ENCODE measurements at places on chromosomes 7 and 10.

- DNase-seq = no peak
Measured at GRCh38 chr10:69800109-69800508, 1.6 kb upstream of the COL13A1 start.

DNA sequence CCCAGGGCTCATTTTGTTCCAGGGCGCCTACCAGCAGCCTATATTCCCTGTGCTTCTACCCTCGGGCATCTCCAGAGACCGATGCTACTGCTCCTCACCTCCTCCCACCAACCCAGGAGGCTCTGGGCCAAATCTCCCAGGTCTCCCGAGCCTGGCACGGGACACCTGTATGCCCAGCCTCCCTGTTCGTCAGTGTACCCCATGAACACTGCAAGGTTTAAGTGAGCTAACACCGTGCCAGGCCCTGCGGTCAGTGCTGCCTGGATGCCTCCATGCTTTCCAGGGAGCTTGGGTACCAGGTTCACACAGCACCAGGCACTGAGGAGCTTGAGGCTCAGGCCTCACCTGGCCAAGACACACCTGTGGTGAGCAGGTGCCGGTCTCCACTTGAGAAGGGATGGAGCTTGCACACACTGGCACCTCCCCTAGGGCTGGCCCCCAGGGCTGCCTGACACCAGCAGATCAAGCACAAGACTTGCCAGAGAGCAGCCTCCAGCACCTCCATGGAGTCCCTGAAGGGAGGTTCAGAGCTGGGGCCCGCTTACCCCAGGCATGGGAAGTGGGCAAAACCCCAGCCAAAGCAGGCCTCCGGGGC is 80.3 kb downstream of the FAM53B start:
- no peak for DNase-seq

- DNase-seq = no peak
Measured at GRCh38 chr7:39609935-39610263, 13.5 kb upstream of the RALA start.

DNA sequence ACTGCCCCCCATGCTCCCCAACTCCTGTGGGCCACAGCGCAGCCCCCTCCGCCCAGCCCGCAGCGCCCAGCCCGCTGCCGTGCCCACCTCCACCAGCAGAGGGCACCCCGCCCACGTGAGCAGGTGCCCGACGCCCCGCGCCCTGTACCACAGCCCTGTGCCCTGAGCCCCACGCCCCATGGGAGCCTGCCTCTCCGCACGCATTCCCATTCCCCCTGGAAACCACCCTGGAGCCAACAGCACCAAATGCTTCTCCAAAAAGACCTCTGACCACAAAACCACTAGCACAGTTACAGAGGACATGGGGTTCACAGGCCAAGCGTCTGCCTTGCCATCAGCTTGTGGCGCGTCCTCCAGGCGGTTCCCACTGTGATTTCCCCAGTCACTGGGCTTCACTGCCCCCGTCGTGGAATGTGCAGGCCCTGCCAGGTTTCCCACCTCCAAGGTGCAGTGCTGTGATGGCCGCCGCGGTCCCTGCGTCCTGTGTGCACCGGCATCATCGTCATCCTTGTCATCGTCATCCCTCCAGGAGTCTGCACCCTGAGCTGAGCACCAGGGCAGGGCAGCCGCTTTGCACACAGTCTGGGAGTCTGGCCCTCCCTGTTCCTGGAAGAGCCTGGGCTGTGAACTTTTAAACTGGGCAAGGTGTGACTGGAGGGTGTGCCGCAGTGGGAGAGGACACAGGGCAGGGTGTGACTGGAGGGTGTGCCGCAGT is 61.7 kb downstream of the PWWP2B start:
- DNase-seq = no peak

GRCh38 chr7:41808541-41808940 is 105.7 kb upstream of the INHBA start:
- DNase-seq = no peak

DNA sequence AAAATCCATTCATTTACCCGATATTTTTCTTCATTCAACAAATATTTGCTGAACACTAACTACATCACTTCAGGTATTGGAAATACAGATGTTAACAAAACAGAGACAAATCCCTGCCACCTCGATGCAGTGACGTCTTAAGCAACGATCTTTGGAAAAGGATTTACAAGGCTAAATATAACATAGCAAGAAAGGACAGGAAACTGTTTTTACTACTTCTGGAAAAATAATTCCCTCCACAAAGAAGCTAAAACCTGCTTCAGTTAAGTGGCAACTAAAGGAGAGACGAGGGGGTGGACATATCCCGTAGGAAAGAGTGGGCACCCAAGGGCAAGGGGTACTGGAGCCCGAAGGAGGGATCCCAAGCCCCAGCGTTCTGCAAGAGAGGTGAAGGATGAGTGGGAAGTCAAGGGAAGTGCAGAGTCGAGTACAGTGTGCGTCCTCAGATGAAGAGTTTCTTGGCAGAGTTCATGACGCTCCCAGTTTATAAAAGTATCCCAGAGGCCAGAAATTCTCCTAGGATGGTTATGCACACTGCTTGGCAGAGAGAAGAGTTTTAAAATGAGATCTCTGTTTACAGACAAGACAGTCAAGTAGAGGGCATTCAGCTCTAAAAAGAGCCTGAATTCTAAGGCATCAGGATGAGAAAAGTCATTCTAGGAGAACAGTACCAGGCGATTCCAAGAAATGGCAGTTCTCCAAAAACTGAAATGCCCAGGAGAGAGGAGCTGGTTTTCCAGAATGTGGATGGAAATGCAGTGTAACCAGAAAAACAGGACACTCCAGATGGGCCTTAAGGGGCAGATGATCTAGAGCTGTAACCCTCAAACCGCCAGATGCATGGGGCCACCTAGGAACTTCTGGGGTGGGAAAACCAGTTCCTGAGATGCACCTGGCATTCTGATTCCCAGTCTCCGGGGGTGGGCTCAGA is 97.3 kb downstream of the GRB10 start:
- DNase-seq = no peak

GRCh38 chr7:70678621-70679251 is 453.2 kb upstream of the GALNT17 start:
- no peak for DNase-seq

- peak; percentile 45 for DNase-seq
Measured at GRCh38 chr7:92833766-92834506, 2.4 kb downstream of the CDK6 start.

- DNase-seq = no peak
Measured at GRCh38 chr7:29599026-29599425, 35.4 kb downstream of the PRR15 start.

- no peak for DNase-seq
Measured at GRCh38 chr7:45185864-45186250, 28.3 kb downstream of the RAMP3 start.

DNA sequence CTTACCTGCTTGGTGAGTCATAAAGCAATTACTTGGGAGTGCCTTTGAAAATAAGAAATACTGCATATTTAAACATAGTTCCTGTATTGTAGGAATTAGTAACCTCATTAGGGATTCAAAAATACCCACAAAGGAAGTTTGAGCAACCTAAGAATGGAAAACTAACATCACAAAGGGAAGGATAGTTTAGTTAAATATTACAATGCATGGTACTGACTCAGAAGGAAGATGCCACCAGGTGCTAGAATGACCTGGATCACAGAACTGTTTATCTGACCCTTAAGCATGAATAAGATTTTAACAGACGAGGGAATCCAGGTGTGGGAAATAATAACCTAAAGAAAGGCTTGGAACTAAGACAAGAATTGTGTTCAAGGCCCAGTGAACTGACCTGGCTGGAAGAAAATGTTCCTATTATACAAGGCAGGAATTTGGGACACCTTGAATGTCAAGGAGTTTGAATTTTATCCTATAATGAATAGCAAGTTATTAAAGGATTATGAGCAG is 106.4 kb downstream of the GSAP start:
- DNase-seq = no peak

DNA sequence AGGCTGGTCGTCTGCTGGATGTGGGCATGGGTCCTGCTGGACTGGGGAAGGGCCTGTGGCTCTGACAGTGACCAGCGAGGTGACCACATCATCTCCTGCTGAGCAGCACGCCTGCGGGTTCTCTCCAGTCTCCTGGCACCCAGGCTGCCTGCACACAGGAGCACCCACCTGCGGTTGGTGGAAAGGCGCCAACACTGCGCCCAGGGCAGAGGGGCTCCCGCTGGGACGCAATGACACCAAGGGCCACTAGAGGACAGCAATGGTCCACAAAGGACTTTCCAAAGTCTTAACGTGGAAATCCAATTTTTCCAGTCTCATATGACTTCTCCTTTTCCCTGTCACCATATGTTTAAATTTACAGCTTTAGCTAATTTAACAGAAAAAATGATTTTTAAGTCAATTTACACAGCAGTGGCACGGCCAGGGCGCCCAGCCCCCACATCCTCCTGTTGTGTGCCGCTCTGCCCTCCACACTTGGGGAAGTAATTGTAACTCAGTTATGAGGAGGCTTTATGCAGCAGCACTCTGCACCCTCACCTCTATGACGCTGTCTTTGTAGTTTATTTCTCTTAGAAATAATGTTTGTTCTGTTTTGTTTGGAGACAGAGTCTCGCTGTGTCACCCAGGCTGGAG is 38.1 kb downstream of the CFAP46 start:
- DNase-seq = no peak

GRCh38 chr7:72394016-72394415 is 18.1 kb downstream of the CALN1 start:
- no peak for DNase-seq

DNA sequence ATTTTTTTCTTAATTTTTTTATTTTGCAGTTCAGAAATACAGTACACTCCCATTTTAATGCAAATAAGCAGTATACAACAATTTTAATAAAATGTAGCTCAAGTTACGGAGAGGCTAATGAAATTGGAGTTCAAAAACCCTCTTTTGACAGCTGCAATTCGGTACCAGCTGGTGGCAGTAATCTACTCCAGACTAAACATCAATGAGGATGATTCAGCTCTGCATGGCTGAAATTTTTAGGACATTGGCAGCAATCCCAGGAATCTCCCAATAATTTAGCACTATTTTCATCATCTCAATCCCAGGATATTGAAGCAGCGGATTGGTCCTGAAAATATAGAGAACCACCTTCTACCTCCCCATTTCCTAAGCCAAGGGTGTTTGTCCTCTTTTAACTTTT is 278.8 kb downstream of the CACNA2D1 start:
- peak; percentile 56 for DNase-seq

DNA sequence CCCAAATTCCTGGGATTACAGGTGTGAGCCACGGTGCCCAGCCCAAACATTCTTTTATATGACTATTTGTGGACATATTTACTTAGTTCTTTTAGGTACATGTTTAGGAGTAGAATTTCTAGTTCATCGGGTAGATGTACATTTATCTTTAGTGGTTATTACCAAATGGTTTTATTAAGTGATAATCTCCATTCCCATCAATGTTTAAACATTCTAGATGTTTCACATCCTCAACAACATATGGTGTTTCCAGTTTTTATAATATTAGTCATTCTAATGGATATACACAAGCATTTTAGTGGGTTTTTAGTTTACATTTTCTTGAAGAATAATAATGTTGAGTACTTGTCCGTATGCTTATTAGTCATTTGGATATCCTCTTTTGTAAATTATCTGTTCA is 131.7 kb downstream of the RTKN2 start:
- no peak for DNase-seq

GRCh38 chr7:665736-666453 is 60.6 kb upstream of the DNAAF5 start:
- DNase-seq = no peak

- no peak for DNase-seq
Measured at GRCh38 chr7:85220651-85221050, 33.8 kb upstream of the SEMA3D start.

GRCh38 chr7:24706211-24707170 is 50.8 kb downstream of the GSDME start:
- no peak for DNase-seq

DNA sequence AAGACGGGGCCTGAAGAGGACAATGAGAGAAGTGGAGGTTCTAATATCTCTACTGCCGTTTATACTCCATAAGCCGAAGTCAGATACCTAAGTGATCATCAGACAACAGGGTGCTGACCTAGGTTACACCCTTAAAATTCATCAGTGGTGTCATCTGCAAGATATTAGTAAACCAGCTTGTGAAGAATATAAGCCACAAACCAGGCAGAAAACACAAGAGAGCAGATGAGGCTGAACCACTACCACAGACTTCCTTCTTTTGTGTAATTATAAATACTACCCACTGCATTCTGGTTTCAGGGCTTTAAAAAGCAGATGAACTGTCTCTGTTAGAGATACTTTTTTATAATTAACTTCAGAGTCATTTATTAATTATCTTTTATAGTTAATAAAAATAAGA is 69.0 kb upstream of the LRRC17 start:
- DNase-seq = no peak

GRCh38 chr10:71088054-71088453 is 124.3 kb upstream of the UNC5B start:
- no peak for DNase-seq

DNA sequence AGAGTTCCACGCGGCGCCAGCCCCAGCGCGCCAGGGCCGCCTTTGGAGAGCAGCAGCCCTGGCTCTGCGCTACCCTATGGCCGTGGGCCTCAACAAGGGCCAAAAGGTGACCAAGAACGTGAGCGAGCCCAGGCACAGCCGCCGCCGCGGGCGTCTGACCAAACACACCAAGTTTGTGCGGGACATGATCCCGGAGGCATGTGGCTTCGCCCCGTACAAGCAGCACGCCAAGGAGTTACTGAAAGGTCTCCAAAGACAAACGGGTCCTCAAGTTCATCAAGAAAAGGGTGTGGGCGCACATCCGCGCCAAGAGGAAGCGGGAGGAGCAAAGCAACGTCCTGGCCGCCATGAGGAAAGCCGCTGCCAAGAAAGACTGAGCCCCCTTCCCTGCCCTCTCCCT is 144.1 kb downstream of the SRPK2 start:
- DNase-seq = no peak

- peak; percentile 7 for DNase-seq
Measured at GRCh38 chr10:97888641-97889262, 39.1 kb downstream of the GOLGA7B start.

DNA sequence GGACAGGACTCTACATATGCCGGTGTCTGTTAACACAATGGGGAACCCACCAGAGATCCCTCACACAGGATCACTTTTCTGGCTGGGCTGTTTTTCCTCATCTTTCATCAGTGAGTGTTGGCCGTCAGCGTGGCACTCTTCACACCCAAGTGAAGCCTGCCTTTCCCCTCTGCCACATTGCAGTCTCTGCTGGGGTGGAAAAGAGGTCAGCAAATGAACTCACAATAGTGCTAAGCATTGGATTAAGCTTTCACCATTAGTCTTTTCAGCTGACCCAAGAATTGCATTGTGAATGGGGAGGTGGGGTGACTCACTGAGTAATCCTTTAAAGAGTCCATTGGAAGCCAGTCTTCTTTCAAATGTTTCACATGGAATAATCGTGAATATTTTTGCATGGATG is 143.0 kb downstream of the KIAA1217 start:
- DNase-seq = no peak

DNA sequence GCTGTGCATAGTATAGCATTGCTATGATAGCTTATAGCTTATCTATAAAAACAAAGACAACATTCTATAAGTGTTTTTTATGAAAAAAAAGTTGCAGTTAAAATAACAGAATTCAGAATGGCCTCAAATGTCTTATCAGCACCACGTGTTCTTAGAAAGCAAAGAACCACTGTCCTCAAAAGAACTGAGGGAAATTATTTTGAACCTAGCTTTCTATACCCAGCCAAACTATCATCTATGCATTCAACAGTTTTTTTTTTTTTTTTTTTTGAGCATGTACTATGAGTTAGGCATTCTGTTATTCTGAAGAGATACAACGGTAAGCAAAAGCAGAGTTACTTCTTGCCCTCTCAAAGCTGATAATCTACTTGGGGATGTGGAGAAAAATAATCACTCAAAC is 247.8 kb downstream of the CREB5 start:
- DNase-seq = no peak

- DNase-seq = no peak
Measured at GRCh38 chr10:13340626-13341376, 7.3 kb downstream of the SEPHS1 start.

Measured in NCI-H748 treated with DMSO at 0.1 percent for 48 hours (cell line).